SJCRH30 (cell line): ENCODE measurements at places on chromosomes 11 and 22. TPM values are rescaled to one million over a fixed set of nuclear protein-coding genes. Genes with fewer than 3 reads are reported as not detected.

GRCh38 chr11:83720675-83721074 lies 434.5 kb upstream of the CCDC90B start:
- H3K4me3 ChIP-seq = no peak overlapping the region
- no peaks in the 10 kb centered on the region for H3K27me3 ChIP-seq
- no peaks in the 10 kb centered on the region for H3K4me1 ChIP-seq
- H3K36me3 ChIP-seq = no peaks in the 10 kb centered on the region
- no peak overlapping the region for H3K27ac ChIP-seq
- no peak for DNase-seq

DNA sequence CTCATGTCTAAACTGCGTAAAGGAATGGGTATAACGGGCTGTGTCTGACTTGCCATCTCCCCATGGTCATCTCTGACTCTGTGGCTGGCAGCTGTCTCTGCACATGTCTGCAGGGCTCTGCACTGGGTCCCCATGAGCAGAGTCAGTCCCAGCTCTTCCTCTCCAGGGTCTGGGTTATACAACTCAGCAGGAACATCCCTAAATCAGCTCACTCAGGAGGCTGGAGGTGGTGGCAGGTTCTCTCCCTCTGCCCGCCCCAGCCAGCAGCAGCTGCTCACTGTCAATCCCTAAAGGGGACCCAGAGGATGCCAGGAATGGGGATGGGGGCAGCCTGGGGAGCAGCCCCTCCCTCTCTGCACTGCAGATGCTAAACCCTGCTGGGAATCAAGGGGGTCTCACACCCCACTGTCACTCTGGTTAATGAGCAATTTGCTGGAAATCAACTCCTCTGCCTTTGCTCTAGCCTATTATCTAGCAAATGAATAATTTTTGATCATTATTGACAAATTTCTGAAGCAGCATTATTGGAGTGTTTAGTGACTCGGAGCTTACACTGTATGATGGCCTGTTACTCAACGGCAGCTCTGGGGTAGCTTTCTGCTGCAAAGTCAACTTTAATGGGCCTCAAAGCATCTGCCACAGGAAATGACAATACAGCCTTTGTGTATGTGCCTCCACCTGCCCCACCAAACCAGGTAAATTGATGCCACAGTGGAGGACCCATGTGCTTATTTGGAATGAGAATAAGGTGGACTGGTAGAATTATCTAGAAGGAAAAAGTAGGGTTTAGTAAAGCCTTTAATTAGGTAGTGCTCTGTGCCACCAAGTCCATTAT lies 55.7 kb upstream of the SHANK2 start:
- no peaks in the 10 kb centered on the region for H3K27me3 ChIP-seq
- no peak for DNase-seq
- H3K4me1 ChIP-seq = no peaks in the 10 kb centered on the region

Gene MTNR1B
- not detected in 2 replicates for total RNA-seq

DNA sequence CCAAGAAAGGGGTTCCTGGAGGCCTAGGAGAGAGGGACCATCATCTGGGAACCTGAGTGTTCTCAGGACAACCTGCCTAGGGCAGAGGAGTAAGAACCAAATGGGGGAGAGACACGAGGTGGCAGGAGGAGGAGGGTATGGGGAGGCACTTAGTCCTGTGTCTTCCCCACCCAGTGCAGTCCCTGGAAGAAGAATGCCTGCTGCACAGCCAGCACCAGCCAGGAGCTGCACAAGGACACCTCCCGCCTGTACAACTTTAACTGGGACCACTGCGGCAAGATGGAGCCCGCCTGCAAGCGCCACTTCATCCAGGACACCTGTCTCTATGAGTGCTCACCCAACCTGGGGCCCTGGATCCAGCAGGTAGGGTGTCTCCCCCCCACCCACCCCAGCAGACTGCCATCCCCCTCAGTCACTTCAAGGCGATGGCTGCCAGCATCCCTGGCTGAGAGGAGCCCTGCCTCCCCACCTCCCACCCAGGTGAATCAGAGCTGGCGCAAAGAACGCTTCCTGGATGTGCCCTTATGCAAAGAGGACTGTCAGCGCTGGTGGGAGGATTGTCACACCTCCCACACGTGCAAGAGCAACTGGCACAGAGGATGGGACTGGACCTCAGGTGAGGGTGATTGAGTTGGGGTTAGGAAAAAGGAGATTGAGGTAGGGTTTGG lies 3.7 kb upstream of the INPPL1 start:
- no peaks in the 10 kb centered on the region for H3K36me3 ChIP-seq
- no peak overlapping the region for H3K27ac ChIP-seq
- H3K4me3 ChIP-seq = no peak overlapping the region
- no peaks in the 10 kb centered on the region for H3K27me3 ChIP-seq
- peaks cover 4% of the 10 kb centered on the region; the same call in 1 of the 2 replicates for H3K4me1 ChIP-seq
- DNase-seq = no peak

Gene SLC7A4
- total RNA-seq = not detected in 2 replicates

DNA sequence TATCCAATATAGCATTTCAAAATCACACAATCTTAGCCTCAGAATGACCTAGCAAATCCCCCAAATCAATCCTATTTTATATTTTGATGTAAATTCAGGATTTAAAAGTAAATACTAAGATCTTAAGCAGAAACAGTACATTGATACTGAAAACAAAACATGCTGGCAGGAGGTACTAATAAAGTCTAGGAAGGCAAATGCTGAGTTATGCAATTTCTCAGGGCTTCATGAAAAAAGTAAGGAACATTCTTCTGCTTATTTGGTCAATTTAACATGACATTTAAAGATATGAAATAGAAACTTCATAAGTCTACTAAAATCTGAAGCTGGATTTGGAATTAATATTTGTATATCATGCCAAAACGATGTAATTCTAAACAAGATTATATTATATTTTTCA lies 153.3 kb downstream of the SWAP70 start:
- no peaks in the 10 kb centered on the region for H3K27me3 ChIP-seq
- no peaks in the 10 kb centered on the region for H3K4me1 ChIP-seq

Gene KRTAP5-7
- total RNA-seq = not detected in 2 replicates

DNA sequence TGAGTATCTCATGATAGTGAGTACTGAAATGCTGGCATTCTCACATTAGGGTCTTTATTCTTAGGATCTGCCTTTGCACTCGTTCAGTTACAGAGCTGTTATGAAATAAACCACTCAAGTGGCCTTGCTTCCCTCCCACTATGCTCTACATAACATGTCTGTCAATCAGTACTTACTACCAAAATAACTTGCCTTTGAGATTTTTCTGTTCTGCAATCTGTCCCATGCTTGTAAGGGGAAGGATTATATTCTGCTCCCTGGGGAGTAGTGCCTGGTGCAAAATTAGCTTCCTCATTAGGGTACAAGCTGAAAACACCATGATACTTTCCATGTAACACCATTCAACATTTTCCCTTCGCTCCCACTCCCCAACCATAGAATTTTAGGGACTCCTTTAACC lies 1.9 kb upstream of the GRAP2 start:
- H3K27ac ChIP-seq = no peak overlapping the region
- H3K36me3 ChIP-seq = no peaks in the 10 kb centered on the region
- no peaks in the 10 kb centered on the region for H3K4me1 ChIP-seq
- no peak for DNase-seq

- peak overlapping the region; percentile 97 for H3K27ac ChIP-seq
- peaks cover 38% of the 10 kb centered on the region for H3K4me1 ChIP-seq
- peak; percentile 97 for DNase-seq
- peak overlapping the region; percentile 62 for H3K4me3 ChIP-seq
Measured at GRCh38 chr22:46007848-46008261, 30.9 kb upstream of the WNT7B start.

GRCh38 chr11:34654483-34655334 lies 33.8 kb downstream of the EHF start:
- H3K4me3 ChIP-seq = no peak overlapping the region
- no peaks in the 10 kb centered on the region for H3K4me1 ChIP-seq
- no peak overlapping the region for H3K27ac ChIP-seq
- no peaks in the 10 kb centered on the region for H3K36me3 ChIP-seq
- DNase-seq = no peak
- H3K27me3 ChIP-seq = no peaks in the 10 kb centered on the region

GRCh38 chr11:114083391-114084252 lies 24.1 kb downstream of the ZBTB16 start:
- H3K4me1 ChIP-seq = no peaks in the 10 kb centered on the region
- peaks cover 8% of the 10 kb centered on the region for H3K27me3 ChIP-seq
- no peak overlapping the region for H3K4me3 ChIP-seq

Gene HTR3B
- total RNA-seq = not detected in 2 replicates

- DNase-seq = no peak
- no peak overlapping the region for H3K27ac ChIP-seq
- peaks cover 35% of the 10 kb centered on the region for H3K36me3 ChIP-seq
- no peaks in the 10 kb centered on the region for H3K4me1 ChIP-seq
- H3K4me3 ChIP-seq = no peak overlapping the region
Measured at GRCh38 chr22:35754761-35755160, 37.1 kb downstream of the APOL5 start.

GRCh38 chr11:62140304-62141110 lies 16.7 kb downstream of the INCENP start:
- H3K36me3 ChIP-seq = peaks cover 80% of the 10 kb centered on the region
- no peak overlapping the region for H3K4me3 ChIP-seq
- DNase-seq = no peak
- H3K27me3 ChIP-seq = no peaks in the 10 kb centered on the region
- no peaks in the 10 kb centered on the region for H3K4me1 ChIP-seq
- no peak overlapping the region for H3K27ac ChIP-seq

- H3K36me3 ChIP-seq = no peaks in the 10 kb centered on the region
- H3K4me3 ChIP-seq = no peak overlapping the region
- H3K27ac ChIP-seq = no peak overlapping the region
- H3K4me1 ChIP-seq = no peaks in the 10 kb centered on the region
Measured at GRCh38 chr11:27041141-27041899, 705 bp downstream of the BBOX1 start.

Gene C11orf65
- total RNA-seq = 0.46 and 0.49 TPM in 2 replicates

DNA sequence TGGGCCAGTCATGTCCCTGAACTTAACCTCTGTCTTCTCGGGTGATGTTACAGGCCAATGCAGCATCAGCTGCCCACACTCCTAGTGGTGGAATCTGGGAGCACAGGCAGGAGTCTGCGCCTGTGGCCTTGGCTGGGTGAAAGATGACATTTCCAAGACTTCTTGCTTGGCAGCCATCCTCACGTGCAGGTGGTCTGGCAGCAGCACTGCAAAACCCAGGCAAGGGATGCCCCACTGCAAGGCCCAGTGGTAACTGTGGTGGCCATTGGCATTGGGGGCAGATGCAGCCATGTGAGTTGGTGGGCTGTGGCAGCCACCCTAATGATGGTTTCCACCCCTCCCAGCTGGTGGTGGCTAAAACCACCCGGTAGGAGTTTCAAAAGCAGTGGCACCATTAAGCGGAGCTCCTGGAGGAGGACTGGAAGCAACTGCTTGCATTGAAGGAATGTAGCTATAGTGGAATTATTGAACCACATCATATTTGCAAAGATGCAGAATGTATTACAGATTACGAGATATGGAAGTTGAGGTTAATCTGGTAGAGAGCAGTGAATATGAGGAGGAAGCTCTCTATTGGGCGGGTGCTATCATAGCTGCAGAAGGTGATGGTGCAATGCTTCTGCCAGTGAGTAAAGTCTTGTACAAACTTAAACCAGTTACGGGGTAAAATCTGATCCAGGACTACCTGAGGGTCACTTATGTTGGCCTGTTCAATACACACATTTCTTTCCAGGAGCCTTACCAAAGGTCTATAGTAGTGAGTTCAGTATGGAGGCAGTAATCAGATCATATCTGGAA lies 120.7 kb upstream of the TOP3B start:
- no peaks in the 10 kb centered on the region for H3K4me1 ChIP-seq
- DNase-seq = no peak
- H3K27ac ChIP-seq = no peak overlapping the region
- H3K27me3 ChIP-seq = peaks cover 2% of the 10 kb centered on the region; the same call in 1 of the 2 replicates
- no peak overlapping the region for H3K4me3 ChIP-seq

Gene TMEM151A
- not detected in 2 replicates for total RNA-seq

DNA sequence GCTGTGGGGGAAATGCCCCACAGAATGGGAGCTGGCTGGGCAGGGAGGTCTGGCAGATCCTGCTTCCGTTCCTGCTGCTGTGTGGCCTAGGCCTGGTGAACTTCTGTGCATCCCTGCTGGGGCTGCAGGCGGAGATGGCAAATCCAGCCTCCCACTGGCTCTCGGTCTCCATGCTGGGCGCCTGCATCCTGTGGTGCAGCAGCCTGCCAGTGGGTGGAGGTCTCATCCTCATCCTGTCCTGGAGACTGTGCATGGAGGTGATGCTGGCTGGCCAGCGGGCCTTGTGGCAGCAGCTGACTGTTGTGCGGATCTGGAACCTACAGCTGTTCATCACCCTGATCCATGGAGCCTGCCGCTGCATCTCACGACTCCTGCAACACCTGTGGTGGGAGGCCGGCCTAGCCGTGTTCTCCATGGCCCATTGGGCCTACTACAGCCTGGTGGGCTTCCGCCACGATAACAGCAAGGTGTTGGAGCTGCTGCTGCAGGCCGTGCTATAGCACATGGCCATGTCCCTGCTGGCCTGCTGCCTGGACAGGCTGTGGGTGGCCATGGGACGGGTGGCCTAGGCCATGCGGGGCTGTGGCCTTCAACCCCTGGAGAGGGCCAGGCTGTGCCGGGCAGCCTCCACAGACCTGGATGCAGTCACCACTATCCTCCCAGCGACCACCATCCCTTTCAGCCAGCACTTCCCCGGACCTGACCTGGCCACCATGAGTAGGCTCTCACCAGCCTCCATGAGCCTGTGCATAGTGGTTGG lies 8.8 kb upstream of the RPL3 start:
- H3K27ac ChIP-seq = no peak overlapping the region
- H3K4me1 ChIP-seq = no peaks in the 10 kb centered on the region
- DNase-seq = no peak
- no peak overlapping the region for H3K4me3 ChIP-seq
- no peaks in the 10 kb centered on the region for H3K27me3 ChIP-seq

DNA sequence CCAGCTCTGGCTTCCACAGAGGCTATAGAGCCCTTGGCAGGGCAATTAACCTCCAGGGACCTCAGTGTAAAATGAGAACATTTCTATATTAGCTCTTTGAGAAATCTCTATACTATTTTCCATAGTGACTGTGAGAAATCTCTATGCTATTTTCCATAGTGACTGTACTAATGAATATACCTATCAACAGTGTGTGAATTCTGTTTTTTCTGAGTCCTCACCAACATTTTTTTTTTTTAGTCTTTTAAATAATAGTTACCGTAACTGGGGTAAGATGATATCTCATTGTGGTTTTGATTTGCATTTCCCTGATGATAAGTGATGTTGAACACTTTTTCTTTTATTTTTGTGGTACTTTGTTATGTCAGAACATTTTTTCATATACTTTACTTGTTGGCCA lies 7.0 kb upstream of the MTNR1B start:
- H3K36me3 ChIP-seq = no peaks in the 10 kb centered on the region
- H3K27me3 ChIP-seq = no peaks in the 10 kb centered on the region
- no peak overlapping the region for H3K27ac ChIP-seq
- no peak for DNase-seq
- H3K4me1 ChIP-seq = no peaks in the 10 kb centered on the region
- no peak overlapping the region for H3K4me3 ChIP-seq

Gene GSTT2B
- total RNA-seq = 14.0 and 14.9 TPM in 2 replicates

- H3K27me3 ChIP-seq = no peaks in the 10 kb centered on the region
- H3K36me3 ChIP-seq = no peaks in the 10 kb centered on the region
- no peaks in the 10 kb centered on the region for H3K4me1 ChIP-seq
Measured at GRCh38 chr11:117604336-117604995, 192.6 kb downstream of the DSCAML1 start.

- no peak overlapping the region for H3K27ac ChIP-seq
- no peak overlapping the region for H3K4me3 ChIP-seq
- no peaks in the 10 kb centered on the region for H3K36me3 ChIP-seq
- peaks cover 4% of the 10 kb centered on the region; the same call in 1 of the 2 replicates for H3K27me3 ChIP-seq
- DNase-seq = no peak
Measured at GRCh38 chr11:60512651-60513225, 2.5 kb upstream of the MS4A13 start.

Gene OR51I1
- not detected in 2 replicates for total RNA-seq
